H4 (cell line): ENCODE measurements at places on chromosomes 3 and 15.

DNA sequence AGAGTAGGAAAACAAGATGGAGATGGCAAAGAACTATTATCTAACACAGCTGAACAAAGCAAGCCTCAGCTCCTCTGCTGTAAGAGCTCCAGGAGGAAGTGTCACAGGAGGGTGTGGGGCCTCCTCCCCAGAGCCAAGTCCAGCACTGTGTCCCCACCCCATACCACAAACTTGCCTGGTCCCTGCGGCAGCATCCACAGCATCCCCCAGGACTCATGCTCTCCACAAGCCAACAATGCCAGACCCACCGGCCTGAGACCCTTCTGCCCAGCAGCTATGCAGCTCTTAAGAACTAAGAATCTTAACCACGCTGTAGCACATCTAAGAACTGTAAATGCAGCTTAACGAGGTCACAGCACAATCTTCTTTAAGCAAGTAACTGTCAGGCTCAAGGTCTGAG is 9.1 kb downstream of the RBM15B start:
- no peak for DNase-seq

GRCh38 chr3:48555231-48555948 is 1.2 kb downstream of the PFKFB4 start:
- DNase-seq: no peak

GRCh38 chr15:94070356-94071295 is 160.7 kb upstream of the MCTP2 start:
- peak; percentile 90 for DNase-seq

DNA sequence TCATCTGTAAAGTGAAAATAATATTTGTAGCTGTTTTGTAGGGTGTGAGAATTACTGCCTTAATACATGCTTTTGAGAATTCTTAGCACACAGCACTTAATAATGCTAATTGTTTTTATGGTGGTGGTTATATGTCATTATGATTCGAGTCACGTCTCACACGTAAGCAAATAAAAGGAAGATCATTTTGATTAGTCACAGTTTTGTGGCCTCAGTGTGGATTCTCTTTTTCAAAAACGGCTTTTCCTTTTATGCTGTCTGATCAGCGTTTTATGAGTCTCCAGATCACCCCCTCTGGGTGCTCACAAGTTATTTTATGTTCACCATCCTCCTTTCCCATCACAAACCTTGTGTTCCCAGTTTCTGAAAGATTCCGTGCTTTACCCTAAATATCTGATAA is 255.6 kb upstream of the CNTN4 start:
- DNase-seq: no peak

DNA sequence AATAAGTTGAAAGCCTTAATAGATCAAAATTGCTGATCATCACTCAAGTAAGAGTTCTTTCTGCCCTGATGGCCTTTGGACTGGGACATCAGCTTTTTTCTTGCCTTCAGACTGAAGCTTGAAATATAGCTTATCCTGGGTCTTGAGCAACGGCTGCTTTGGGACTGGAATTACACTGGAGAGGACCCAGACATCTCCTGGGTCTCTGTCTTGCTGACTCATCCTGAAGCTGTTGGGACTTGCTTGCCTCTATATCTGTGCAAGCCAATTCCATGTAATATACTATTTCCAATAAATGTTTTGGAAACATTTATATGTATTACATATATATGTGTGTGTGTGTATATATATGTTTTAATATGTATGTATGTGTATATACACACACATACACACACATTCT is 260.2 kb downstream of the PDZRN3 start:
- no peak for DNase-seq

DNA sequence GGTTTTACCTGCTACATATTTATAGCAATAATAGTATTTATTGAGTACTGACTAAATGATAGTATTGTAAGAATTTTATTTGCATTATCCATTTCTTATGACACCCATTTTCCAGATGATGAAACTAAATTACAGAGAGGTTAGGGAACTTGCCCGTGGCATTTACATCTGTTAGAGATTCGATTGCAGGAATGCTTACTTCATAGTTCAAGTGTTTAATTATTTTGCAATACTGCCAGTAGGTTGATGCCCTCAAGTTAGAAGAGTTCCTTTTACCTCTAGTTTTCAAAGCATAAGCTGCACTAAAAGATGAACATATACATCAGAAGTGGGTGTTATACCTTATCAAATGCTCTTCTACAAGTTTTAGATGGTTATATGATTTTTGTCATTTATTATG is 362.8 kb upstream of the RGMA start:
- no peak for DNase-seq

- DNase-seq: no peak
Observed at GRCh38 chr3:167520266-167521005, 46.6 kb upstream of the SERPINI2 start.

- no peak for DNase-seq
Observed at GRCh38 chr3:133799794-133800585, 5.6 kb upstream of the SRPRB start.

DNA sequence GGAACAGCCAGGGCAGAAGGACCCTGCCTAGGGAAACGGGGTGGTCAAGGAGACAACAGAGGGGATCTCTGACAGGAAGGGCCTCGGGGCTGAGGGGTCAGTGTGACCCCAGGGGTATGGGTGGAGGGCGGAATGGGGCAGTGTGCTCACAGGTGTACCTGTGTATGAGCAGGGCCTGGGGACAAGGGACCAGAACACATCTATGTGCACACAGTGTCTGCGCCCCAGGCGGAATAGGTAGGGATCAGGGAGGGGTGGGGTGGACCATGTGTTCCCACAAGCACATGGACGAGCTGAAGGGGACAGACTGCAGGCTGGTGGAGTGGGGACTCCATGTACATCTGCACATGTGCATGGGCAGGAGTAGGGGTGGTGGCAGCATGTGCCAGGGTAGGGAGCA is 5.0 kb upstream of the TLR9 start:
- no peak for DNase-seq

- no peak for DNase-seq
Observed at GRCh38 chr3:120536642-120537041, 59.5 kb upstream of the NDUFB4 start.

DNA sequence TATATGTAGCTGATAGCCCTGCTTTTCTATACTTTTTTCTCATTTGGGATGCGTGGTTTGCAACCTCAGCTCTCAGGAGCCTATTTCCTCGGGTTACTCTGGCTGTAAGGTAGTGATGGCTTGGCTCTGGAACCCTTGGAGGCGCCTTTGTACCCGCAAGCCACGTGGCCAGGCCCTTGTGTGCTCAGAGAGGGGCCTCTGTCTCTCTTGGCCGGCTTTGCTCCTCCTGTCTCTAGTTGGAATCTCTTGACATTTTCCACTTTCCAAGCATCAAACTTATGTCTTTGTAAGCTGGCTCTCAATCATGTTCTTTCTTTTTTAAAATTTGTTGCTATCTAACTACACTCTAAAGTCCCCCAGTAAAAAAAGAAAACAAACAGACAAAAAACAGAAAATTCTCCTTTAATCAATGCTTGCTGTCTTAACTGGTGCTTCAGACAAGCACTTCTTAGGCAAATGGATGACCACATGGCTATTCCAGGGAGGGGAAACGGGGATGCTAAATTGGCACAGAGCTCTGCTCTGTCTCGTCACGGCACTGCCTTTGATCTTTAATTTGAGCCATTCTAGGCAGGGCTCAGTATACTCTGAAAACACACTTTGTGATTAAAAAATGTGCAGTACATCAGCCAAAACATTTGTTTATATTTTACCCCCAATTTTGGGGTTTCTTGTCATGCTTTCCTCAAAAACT is 180.4 kb upstream of the NR2E3 start:
- DNase-seq: no peak

- no peak for DNase-seq
Observed at GRCh38 chr3:54773271-54773670, 154.6 kb downstream of the LRTM1 start.

DNA sequence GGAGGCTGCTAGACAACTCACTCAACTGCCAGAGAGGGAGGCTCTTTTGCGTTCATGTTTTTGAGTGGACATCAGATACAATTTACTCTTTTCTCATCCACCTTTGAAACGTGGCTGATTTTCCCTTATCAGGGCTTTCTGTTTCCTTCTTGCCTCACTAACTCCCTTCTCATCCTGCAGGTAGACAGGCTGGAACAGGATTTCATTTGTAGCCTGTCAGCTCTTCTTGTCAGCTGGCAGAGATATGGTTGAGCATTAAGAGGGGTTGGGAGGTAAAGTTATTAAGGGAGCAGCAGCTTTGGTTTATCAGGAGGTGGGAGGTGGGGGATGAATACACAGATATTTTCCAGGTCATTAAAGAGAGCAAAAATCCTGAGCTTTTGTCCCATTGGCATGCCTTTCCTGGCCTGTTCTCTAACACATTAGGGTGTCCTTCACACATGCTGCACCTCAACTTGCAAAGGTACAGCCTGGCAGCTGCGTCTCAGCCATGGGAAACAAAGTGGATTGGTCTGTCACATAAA is 73.5 kb downstream of the PPM1L start:
- DNase-seq: no peak

- no peak for DNase-seq
Observed at GRCh38 chr3:51338632-51339031, 46.5 kb upstream of the MANF start.

DNA sequence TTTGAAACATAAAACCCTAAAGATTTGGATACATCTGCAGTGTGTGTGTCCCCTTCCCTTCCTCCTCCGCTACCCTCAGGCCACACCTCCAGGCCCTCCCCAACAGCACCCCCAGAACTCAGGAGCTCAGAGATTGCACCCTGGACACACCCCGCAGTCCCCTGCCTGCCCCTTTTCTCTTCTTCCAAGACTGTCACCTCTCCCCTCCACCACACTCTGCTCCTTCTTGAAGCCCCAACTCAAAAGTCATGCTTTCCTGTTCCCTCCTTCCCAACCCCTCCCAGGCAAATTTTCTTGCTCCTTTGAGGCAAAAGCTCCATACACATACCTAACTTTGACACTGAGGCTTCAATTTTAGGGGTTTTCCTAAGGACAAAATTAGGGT is 285.7 kb upstream of the STT3B start:
- DNase-seq: no peak

DNA sequence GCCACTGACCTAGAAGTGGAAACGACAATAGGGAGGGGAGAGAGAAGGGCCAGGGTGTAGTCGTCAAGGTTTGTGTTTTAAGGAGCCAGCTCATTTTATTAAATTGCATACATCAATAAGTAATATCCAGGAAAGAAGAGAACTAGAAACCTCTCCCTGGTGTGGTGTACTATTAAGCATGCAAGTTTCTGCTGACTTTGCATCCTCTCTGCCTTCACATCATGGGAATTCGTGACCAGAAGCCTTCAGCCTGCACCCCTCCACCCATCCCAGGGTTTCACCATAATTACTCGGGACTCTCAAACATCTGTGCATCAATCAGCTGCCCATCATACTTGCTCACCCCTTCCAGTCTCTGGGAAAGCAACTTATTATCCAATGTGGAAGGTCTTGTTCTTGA is 70.9 kb upstream of the UBE3A start:
- DNase-seq: no peak

DNA sequence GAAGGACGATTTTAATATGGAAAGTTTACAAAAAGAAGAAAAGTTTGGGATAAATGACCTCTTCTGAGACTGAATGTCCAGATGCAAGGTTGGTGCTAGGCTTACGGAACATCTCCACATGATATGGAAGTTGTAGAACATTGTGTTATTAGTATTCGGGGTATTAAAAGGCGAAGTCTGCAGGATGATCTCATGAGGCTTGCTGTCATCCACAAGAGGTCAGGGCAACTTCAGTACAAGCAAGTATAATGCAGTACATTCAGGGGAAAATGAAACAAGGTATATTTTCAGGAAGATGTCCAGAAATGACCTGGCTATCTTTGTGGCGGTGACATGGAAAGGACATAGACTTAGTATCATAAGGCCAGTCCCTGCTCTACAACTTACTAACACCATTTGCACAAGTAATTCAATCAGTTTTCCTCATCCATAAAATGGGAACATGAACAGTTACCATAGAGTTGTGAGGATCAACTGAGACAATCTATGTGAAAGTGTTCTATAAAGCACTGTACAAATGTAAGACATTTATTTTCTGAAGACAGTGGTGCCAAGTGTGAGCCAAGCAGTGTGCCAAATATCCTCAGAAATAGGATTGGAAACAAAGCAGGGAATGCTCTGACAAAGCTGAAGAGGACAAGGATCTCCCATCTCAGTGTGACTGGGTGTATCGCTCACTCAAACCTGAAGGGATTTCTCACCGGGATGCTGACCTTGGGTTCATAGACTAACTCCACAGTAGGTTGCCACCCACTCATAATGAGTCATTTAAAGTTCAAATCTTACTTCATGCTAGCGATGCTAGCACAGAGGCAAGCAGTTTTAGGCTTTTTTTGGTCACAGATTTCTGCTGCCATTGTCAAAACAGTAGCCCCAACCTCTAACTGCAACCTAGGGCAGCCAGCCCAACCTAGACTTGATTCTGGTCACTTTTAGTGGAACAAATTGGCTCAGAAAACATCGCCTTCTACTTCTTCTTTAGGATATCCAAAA is 118.3 kb downstream of the TIGIT start:
- DNase-seq: peak; percentile 64

DNA sequence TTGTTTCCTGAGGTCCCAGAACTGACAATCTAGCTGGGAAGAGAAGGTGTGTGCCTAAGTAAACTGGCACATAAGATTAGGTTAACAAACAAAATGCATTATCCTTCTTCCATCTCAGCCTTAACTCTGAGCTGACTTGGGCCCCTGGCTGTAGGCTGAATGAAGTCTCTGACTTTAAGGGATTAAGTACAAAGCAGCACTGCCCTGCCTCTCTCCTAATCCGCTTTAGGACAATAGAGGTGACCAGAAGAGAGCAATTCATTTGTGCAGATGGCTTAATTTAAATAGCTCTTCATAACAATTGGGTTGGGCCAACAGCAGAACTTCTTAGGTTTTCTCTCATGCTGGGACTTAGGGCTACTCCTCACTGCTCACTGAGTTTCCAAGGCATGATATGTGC is 181.6 kb upstream of the SOX14 start:
- no peak for DNase-seq

DNA sequence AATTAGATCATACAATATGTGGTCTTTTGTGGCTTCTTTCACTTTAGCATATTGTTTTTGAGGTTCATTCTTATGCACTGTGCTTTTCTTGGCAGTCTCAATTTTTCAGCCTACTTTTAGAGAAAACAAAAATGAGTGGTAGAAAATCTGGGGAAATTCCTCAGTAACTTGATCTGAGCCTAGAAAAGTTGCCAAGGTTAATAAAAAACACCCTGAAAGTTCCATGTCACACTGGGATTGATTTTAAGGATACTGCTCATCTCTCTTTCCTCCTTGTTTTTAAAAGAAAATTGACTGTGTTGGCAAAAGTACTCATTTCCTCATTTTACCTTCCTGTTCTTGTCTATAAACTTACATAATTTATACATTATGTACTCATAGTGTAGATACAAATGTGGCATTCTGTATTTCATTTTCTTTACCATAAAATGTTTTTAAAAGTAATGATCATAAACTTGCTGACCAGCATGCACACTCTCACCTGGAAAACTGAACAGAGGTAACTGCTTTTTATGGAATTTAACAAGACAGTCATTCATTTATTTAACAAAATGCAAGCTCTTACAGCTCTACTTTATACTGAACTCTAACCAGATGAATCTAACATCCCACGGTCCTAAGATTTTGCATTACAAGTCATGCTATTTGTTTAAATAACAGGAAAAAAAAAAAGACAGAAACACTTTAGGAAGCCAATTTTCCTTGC is 28.6 kb upstream of the SH3BP5 start:
- no peak for DNase-seq
